ENCODE measurements at places on chromosomes 3 and 15. TPM values are rescaled to one million over a fixed set of nuclear protein-coding genes. Genes with fewer than 3 reads are reported as not detected.

GRCh38 chr15:82810890-82811426 lies 1.5 kb downstream of the WHAMM start:
- DNase-seq = no peak

GRCh38 chr15:48619446-48619845 lies 26.1 kb downstream of the FBN1 start:
- no peak for DNase-seq

DNA sequence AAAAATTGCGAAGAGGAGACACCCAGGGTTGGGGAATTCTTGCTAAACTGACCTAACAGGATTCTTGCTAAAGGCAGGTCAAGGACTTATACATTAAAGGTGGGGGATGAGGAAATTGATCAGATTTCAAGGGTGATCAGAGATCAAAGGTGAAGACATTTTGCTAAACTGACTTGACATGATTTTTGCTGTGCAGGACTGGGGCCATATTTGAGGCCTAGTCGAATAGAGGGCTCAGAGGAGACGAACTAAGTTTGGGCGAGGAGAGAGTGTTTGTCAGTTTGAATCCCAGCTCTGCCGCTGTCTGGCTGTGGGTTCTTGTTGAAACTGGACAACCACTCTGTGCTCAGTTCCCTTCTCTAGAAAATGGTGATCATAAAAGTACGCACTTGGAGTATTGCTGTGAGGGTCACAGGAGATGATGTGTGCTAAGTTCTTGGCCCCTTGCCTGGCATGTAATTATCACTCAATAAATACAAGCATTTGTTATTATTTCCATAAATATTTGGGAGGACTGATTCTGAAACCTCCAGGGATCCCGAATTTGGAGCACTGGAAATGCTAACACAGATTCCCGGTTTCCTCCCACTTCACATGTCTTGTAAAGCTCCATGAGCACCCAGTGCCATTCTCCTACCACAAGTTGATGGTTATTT lies 364.8 kb upstream of the PROK2 start:
- DNase-seq = no peak

ATP10A gene
- total RNA-seq = 3.2 TPM

DNA sequence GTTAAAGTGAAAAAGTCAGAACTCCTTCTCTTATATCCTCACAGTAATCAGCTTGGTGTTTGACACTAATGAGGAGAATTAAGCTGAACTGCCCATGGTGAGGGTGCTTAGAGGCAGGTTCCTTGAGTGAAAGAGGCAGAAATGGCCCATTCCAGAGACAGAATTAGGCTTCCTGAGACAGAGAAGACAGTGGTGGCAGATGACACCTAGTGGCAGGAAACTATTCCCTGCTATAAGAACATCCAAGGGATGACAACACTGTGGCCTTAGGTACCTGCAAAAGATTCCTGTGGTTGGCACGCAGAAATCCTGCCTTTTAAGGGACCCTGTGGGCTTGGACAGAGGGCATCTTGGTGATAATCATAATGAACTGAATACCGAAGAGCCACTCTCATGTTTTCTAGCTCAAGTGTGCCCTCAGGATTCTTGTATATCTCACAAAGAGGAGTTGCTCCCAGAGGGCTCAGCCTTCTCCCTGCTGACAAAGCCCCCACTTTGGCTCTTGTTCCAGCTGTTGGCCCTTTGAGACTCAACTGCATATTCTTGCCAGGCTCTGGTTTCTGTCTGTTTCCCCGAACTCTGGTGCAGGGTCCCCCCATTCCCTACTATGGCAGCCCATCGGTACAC lies 56.0 kb downstream of the KBTBD12 start:
- no peak for DNase-seq

DNA sequence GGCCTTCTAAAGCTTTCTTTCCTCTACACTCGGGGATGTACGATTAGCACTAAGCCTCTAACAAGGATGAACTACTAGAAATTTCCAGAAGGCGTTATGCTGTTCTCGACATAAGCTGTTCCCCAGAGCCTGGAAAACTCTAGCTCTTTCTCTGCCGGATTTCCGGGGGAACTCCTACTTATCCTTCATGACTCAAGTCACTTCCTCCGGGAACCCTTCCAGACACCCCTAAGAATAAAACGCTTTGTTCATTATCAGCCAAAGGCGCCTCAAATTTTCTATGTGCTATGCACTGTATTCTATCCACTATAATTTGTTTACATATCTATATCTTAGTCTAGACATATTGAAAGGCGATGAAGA lies 455 bp upstream of the SNAP23 start:
- DNase-seq = no peak

CASR gene
- total RNA-seq = not detected

CLSTN2 gene
- total RNA-seq = 3.3 TPM

DNA sequence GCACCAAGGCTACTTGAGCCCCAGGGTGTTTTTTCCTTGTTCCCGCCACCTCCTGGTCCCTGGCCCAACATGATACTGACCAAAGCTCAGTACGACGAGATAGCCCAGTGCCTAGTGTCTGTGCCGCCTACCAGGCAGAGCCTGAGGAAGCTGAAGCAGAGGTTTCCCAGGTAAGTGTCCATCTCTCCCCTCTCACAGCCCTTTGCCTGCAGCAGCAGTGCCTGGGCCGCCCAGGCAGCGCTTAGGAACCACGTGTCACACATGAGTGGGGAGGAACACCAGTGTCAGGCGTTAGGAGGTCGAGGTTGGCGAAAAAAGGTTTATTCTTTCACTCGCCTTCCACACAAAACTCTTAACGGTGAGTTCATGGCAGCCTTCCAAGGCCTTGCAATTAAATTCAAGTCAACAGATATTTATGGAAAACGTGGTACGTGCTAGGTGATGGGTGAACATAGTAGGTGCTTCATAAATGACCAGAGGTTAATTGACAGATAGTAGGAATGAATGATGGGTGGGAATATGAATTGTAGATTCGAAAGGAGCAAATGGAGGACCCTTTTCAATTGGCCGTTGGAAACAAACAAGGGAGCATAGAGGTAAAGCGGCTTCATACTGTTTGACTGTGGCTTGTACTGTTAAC lies 486 bp downstream of the CDIN1 start:
- peak; percentile 37 for DNase-seq

GRCh38 chr3:55543181-55543614 lies 56.1 kb upstream of the WNT5A start:
- no peak for DNase-seq

DGKG gene
- 6.7 TPM for total RNA-seq
